ENCODE measurements at places on chromosomes 3 and 15.

DNA sequence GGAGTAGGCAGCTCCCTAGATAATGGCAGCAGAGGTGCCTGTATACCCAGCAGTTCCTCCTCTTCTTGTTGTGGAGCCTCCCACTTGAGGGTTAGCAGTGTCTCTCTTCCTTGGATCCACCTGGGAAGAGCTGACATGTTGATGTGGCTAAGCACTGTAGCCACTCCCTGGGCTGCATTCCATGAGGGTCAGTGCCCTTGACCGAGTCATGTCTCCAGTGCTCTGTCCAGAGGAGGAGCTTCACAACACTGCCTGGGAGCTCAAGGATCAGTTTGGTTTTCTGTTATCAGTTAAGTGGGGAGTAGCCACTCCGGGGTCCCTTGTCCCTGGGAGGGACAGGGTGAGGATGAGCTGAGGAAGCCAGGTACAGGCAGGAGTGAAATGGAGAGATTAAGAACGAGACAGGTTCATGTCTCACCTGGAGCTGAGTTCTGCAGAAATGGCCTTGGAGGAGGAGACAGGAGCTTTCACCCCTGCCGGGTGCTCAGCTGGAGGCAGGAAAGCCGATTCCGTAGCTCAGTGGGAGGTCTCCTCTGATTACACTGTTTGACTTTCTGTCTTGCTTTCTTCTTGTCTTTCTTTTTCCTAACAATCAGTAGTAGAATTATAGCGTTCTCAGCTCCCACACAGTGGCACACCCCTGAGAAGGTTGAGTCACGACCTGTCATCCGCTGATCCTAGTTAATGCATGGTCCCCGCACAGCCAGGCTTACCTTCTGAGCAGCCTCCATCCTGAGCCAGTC, 57.9 kb upstream of the SEC22A start:
- no peak for DNase-seq

DNA sequence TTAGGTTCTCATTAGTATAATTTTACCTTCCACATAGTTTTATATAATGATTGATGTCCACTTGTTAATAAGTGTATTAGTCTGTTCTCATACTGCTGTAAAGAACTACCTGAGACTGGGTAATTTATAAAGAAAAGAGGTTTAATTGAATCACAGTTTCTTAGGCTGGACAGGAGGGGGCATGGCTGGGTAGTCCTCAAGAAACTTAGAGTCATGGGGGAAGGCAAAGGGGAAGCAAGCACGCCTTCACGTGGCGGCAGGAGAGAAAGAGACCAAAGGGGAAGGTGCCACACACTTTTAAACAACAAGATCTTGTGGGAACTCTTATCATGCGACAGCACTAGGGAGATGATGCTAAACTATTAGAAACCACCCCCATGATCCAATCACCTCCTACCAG, 19.2 kb downstream of the DZIP3 start:
- DNase-seq = no peak

DNA sequence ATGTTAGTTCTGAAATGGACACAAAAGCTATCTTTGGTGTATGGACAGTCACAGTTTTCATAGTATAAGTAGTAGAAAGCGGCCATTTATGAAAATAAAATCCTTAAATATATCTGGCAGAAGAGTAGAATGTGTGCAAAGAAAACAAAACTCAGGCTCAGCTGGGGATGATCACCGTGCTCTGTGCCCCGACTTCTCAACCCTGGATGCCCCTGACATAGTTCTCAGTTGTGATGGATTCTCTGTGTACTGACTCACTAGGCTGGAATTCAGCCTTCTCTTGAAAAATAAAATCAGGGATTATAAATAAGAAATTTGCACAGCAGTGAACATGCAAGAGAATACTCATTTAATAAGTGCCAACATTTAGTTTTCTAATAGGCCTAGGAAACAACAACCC, 925.1 kb upstream of the NR2F2 start:
- no peak for DNase-seq

GRCh38 chr3:5035692-5036391, 56.6 kb downstream of the BHLHE40 start:
- DNase-seq = no peak

DNA sequence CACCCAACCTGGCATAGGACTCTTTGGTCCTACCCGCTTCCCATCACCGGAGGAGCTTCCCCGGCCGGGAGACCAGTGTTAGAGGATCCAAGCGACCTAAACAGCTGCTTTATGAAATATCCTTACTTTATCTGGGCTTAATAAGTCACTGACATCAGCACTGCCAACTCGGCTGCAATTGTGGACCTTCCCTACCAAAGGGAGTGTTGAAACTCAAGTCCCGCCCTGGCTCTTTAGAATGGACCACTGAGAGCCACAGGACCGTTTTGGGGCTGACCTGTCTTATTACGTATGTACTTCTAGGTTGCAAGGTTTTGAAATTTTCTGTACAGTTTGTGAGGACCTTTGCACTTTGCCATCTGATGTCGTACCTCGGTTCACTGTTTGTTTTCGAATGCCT, 761.2 kb upstream of the LMCD1 start:
- no peak for DNase-seq

GRCh38 chr3:75192146-75192616, 471.9 kb upstream of the FRG2C start:
- DNase-seq = no peak

DNA sequence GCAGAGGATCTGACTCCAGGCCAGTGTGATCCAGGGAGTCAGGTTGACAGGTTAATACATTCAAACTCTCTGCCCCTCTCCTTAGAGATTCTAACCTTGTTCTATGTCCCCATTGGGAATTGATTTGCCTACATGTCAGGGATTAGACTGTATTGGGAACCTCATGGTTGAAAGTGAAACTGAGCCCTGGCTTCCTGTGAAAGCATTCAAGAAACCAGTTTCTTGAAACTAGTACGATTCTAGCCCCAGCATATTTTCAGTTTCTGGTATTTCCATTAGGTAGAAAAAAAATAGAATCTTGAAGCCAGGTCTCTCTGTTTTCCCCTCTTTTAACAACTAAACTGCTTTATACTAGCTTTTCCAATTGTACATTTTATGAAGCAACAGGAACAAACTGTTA, 140.4 kb upstream of the ABI3BP start:
- no peak for DNase-seq

DNA sequence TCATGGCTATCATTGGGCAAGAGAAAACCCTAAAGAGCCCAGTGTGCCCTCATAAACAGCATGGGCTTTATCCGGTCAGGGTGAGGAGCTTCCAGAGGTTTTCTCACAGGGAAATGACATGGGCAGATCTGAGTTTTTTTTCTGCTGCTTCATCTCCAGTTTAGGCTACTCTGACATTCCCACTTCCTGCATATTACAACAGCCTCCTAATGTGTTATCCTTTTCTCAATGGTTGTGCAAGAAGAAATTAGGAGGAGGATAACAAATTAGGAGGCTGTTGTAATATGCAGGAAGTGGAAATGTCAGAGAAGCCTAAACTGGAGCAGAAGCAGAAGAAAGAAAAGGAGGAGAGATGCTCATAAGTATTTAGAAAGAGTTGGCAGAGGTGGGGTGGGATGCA, 175.6 kb downstream of the MTHFS start:
- no peak for DNase-seq

DNA sequence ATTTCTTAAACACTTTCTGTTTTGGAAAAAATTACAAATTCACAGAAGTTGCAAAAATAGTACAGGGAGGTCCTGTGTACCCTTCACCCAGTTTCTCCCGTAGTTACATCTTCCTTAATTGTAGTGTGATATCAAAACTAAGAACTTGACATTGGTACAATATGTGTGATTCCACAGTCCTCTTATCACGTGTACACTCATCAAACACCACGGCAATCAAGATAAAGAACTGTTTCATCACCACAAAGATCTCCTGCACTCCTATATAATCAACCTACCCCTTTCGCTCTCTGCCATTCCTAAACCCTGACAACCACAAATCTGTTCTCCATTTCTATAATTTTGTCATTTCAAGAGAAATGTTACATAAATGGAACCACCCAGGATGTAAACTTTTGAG, 31.4 kb downstream of the POMGNT2 start:
- no peak for DNase-seq

DNA sequence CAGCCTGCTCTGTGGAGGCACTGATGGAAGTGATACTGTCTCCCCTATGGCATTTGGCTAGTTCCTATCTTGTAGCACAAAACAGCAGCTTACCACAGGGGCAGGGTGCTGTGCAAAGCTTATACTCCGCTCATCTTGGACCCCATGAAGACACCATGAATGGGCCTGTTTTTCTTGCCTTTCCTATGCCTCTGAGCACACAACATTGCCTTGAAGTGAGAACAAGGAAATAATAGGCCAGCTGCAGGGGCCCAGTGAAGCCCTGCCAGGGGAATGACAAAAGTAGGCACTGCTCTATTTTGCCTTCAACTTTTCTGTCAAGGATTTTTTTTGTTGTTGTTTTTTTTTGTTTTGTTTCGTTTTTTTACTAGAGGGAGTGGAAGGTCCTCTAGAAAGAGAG, 110.3 kb downstream of the PDE8A start:
- no peak for DNase-seq

- no peak for DNase-seq
Measured at GRCh38 chr15:44726136-44726535, 10.2 kb upstream of the TRIM69 start.
